ENCODE measurements at places on chromosomes 13 and 19.
A peak's percentile ranks its signal among the peaks of the same experiment; 100 is the strongest.

GRCh38 chr19:56927791-56928207, 87.3 kb upstream of the PEG3 start:
- DNase-seq = no peak

DNA sequence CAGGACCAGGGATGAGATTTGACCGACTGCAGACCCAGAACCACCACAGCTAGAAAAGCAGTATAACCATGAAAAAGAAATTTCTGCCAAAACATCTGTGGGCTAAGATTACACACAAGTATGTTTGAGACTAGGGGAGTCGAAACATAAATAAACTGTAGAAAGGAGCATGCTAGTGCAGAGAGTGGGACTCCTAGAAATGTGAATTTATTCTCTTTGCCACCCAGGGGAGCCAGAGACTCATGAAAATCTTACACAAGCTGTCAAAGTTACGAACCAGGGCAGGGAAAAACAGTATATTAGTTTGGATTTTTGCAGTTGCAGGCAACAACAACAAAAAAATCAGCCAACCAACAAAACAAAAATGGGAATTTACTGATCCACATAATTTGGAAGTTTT, 12.3 kb upstream of the HSPH1 start:
- no peak for DNase-seq

GRCh38 chr13:41528021-41528420, 70.7 kb downstream of the RGCC start:
- DNase-seq = no peak

GRCh38 chr19:28578208-28578607, 634.7 kb downstream of the UQCRFS1 start:
- DNase-seq = no peak

DNA sequence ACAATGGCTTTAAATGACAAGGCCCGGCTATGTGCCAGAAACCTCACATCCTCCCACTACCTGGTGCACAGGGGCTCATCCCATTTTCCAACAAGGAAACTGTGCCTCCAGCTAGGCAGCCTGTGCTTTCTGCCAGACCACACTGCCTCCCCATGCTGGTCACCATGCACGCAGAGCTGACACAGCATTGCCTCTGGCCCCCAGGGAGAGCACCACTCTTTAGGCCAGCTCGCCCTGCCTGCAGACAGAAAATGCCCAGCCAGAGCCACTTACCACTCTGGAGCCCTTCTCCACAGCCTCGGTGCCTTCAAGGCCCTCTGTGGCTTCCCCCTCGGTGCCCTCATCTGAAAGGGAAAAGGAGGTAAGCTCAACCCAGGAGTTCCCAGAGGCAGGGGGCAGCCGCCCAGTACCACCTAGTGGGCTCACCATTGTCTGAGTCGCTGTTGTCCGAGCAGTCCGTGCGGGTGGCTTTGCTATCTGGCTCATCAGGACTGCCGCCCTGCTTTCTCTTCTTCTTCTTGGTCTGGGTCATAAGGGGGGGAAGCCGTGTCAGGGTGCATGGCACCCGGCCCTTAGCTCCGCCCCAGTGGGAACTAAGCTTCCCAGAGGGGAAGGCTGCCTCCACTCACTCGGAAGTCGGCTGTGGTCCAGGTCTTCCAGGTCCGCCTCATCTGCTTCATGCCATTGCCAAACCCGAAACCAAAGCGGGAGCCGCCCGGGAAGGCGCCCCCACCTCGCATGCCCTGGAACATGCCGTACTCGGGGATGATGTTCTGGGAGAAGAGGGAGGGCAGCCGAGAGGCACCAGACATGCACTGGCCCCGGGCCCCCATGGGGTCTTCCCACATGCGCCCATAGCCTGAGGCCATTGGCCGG, 18.0 kb downstream of the AKAP8L start:
- DNase-seq = no peak

GRCh38 chr13:28751175-28751960, 32.6 kb upstream of the SLC46A3 start:
- DNase-seq = no peak

- no peak for DNase-seq
Measured at GRCh38 chr19:38389101-38389925, 816 bp downstream of the SPRED3 start.

DNA sequence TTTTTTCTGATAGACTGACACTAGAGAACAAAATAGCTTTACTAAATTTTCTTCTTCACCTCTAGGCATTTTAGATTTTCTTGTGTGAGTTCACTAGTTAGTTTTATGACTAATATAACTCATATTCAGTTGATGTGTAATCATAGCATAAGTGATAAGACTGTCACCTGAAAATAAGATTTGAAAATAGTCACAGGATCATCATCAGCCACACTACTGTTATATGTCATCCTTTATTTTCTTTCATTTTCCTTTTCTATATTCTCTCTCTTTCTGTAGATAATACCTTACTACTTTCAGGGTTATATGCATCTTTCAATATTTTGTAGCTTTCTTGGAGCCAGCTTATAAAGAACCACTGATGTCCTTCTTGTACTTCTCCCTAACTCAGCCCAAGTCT, 292.6 kb downstream of the TDRD3 start:
- DNase-seq = no peak

DNA sequence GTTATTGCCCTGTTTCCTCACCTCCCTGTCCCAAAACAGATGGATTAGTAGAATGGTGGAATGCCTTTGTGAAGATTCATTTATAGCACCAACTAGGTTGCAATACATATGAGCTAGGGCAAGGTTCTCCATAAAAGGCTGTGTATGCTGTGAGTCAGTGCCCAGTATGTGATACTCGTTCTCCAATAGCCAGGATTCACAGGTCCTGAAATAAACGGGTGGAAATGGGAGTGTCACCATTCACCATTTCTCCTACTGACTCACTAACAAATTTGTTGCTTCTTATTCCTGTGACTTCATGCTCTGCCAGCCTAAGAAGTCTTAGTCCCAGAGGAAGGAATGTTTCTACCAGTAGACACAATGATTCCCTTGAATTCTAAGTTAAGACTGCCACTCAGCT, 1745.4 kb downstream of the SLITRK1 start:
- no peak for DNase-seq

DNA sequence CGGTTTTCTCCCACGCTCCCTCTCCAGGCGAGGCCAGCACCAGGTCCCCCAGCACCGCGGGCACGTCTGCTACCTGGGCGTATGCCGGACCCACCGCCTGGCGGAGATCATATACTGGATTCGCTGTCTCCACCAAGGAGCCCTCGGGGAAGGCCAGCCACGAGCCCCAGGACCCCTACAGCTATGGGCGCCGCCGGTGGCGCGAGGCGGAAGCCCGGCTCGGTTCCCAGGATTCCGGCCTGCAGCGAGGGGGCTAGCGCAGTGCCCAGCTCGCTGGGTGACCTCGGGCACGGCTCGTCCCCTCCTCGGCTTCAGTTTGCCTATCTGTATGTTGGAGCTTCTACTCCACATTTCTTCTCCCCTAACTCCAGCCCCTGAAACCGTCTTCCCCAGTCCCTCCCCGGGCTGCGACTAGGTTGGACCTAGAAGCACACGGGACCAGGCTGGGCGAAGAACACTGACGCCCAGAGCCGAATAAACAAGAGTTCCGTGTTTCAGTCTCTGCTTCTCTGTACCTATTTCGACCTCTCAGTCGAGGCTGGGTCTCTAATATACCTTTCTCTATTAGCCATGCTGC, 749 bp upstream of the CPT1C start:
- no peak for DNase-seq

DNA sequence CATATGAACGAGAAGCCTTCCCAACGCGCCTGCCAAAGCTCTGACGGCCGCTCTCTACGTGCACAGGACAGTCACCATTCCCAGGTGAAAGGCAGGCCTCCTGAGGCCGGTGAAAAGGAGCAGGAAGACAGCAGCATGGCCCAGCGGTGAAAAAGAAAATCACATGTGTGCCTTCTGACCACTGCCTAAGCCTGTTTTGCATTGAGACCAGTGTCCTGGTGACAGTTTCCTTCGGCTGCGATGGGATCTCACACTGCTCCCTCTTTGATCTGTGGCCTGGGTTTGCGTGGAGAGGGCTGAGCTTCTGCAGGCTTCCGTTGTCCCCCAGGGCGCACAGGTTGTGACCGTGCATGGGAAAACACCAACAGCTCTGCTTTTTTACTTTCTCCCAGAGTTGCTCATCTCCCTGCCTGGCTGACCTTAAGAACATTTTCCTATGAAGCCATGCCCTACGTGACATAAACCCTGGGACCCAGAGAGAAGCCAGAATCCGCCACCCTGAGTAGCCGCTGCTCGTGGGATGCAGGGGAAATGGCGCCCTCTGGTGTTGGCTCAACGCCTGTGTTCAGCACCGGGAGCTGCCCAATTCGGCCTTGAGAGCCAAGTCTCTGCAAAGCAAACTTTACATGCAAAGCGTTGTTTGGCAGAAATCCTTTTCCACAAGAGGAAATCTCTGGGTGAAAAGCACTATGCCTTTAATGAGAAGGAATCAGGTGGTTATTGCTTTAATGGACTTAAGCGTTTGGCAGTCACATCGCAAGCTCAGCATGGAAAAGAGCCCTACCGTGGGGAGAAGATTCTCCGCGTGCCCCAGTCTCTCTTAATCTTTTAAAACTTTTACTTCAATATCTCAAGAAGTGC, 112.2 kb upstream of the GPR12 start:
- DNase-seq = peak; percentile 19

- DNase-seq = no peak
Measured at GRCh38 chr13:113510871-113511270, 20.4 kb upstream of the DCUN1D2 start.

GRCh38 chr19:11463391-11463790, 17.5 kb downstream of the ELAVL3 start:
- no peak for DNase-seq

GRCh38 chr19:55585658-55586339, 5.2 kb upstream of the ZNF579 start:
- peak; percentile 95 for DNase-seq

- DNase-seq = no peak
Measured at GRCh38 chr19:10079031-10079453, 7.1 kb upstream of the SHFL start.

DNA sequence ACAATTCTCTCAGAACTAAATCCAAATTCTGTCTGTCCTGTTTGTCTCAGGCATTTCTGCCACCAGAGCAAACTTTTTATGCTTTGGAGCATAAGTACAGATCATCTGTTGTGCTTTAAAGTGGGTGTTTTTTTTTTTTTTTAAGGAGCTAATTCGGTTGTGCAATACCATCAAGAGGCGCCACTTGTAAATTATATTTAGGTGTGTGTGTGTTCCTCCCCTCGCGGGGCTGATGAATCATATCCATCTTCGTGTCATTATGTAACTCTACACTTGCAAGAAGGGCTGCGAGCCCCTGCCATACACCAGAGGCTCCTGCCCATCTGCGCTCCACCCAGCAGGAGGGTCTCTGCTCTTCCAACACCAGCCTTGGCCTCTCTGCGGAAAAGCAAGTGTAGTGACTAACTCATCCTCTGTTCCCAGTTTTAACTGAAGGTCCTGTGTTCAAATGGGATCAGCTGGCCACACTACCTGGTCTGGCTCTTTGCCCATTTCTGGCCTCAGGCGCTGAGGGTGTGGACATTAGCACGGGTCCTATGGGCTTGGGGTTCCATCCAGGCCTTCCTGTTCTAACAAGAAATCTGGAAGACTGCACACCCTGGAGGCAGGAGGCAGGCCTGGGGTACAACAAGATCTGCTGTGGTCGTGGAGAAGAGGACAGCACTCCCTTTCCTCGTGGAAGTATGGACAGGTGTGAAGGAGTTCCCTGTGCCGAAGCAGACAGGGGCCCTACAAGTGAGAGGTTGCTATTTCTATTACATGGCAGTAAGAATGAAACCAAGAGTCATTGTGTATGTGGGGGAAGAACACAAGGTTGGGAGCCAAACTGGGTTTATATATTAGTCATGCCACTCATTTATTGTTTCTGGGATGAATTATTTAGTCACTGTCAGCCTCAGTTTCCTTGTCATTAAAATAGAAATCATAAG, 96.1 kb upstream of the MBNL2 start:
- DNase-seq = no peak

- DNase-seq = no peak
Measured at GRCh38 chr19:495402-496111, 729 bp upstream of the MADCAM1 start.

DNA sequence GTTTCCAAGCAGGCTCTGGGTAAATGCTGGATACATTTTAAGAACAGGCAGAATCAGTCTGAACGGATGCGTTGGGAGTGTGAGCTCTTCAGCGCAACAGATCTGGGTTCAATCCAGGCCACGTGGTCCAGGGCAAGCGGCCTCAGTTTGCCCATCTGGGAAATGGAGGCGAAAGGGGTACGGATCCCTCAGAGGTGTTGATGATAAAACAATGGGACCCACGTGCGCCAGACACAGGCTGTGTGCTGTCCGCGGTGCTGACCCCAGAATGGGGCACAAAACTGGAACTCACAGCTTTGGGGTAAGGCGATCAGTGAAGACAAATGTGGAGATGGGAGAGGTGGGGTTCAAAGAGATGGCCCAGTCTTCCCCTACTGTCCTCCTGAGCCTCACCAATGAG, 13.1 kb upstream of the PDE4C start:
- DNase-seq = no peak

GRCh38 chr19:5738423-5738822, 18.0 kb downstream of the CATSPERD start:
- DNase-seq = no peak

GRCh38 chr19:17889609-17890214, 18.0 kb downstream of the SLC5A5 start:
- no peak for DNase-seq

DNA sequence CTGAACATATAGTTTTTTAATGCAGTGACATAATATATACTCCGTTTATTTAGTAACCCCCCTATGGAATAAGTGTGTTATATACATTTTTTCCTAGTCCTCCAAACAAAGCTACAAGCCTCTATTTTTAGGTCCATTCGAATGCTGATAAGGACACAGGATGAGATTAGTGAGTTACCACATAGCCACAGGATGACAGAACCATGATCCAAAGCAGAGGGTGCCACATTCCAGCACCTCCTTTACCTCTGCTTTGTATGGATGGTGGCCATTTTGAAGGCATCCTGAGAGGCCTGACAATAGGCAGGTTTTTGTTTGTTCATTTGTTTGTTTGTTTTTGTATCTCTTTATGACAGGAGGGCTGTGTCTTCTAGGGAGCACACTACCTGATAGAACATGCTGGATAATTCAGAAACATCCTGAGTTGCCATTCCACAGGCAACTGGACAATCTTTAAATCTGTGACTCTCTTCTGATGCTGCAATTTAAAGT, 186.3 kb downstream of the MTUS2 start:
- DNase-seq = no peak

GRCh38 chr13:54676526-54677113, 1648.0 kb downstream of the OLFM4 start:
- no peak for DNase-seq

GRCh38 chr13:75771818-75772217, 135.7 kb downstream of the LMO7 start:
- no peak for DNase-seq

DNA sequence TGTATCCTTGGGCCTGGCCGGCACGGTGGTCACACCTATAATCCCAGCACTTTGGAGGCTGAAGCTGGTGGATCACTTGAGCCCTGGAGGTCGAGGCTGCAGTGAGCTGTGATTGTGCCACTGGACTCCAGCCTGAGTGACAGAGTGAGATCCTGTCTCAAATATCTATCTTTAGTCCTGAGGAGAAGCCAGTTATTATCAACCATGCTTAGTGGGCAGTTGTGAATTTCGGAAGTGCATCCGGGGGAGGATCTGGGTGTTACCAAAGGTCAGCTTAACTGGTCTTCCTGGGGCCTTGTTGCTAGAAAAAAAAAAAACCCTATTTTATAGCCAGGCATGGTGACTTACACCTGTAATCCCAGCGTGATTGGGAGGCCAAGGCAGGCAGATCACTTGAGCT, 9.6 kb downstream of the DHDH start:
- no peak for DNase-seq

- DNase-seq = no peak
Measured at GRCh38 chr19:46972311-46972710, 47.3 kb upstream of the NPAS1 start.

- no peak for DNase-seq
Measured at GRCh38 chr13:44011036-44011435, 131.3 kb downstream of the LACC1 start.

Data from thyroid gland (tissue), 4 donors.